ENCODE measurements at places on chromosomes 11 and 22.

- no peak for DNase-seq
Measured at GRCh38 chr11:88704485-88704884, 361.3 kb downstream of the GRM5 start.

DNA sequence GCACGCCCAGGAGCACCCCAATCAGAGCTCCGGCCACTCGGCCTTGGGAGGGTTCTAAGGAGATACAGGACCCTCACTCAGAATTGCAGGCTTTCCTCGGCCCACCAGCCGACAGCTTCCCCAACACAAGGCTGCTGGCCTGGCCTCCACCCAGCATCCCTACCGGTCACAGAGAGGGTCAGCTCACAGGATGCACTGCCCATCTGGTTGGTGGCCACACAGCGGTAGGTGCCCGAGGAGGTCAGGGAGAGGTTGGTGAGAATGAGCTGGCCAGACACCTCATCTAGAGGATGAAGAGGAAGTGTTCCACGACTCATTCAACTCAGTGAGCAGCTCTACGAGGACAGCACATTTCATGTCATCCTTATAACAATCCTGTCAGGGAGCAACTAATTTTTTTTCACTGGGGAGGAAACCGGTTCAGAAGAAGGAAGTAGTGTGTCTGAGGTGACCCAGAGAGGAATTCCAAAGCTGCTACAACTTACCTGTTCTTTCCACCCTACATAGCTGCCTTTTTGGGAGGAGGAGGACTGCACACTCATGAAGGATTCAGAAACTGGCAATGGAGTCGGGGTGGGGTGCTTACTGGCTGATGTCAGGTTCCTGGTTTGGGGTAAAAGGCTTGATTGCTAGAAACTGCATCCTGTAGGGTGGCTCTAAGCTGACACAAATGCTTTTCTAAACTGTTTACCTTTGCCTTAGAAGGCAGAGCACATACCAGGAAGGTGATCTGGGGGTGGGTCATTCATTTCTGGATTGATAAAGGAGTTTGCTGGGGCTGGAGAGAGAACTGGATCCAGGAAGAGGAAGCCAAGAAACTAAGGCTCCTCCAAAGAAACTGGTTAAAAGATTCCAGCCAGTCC is 3.3 kb downstream of the VSIG2 start:
- no peak for DNase-seq

DNA sequence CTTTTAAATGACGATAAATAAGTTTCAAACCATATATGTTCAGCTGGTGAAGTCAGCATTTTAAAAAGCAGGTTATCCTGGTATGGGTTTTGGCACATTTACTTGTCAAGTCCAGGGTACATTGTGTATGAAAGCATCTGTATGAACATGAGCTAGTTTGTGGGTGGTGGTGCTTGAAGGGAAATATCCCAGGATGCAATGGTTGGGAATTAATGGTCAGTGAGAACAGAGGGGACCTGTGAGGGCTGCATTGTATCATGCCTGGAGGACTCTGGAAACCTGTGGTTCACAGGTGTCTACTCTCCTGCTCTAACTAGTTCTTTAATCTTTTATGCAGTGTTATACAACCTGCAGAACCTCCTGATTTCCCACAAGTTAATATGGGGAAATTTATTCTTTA is 5.8 kb downstream of the DEPDC7 start:
- DNase-seq, result no peak

GRCh38 chr11:128843198-128843785 is 23.8 kb downstream of the KCNJ1 start:
- no peak for DNase-seq

DNA sequence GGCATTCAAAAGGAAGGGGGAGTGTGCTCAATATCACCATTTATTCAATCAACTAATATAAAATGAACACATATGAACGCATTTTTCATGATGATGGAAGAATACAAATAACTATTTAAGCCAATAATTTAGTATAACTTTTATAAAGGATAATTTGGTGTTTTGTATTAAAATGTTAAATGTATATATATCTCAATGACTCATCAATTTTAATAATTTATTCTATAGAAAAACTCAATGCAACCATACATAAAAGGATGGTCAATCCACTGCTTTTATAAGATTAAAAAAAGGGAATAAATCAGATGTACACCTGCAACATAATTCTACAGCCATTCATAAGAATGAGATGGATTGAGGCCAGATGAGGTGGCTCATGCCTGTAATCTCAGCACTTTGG is 50.6 kb downstream of the PICALM start:
- DNase-seq, result no peak

DNA sequence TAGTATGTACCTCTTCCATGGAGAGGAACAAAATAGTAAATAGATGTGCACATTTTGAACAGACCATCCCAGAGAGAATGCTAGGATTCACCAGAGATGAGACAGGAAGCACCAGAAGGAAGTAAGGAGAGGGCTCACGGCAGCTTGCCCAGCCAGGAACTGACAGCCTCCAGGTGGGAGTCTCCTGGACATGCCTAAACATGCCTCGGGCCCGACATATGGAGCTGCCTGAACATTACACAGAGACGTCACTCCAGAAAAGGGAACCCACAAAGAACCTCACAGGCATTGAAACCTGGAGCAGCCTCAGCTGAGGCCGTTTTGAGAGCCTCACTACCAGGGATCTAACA is 67.4 kb downstream of the BRD1 start:
- DNase-seq, result no peak

DNA sequence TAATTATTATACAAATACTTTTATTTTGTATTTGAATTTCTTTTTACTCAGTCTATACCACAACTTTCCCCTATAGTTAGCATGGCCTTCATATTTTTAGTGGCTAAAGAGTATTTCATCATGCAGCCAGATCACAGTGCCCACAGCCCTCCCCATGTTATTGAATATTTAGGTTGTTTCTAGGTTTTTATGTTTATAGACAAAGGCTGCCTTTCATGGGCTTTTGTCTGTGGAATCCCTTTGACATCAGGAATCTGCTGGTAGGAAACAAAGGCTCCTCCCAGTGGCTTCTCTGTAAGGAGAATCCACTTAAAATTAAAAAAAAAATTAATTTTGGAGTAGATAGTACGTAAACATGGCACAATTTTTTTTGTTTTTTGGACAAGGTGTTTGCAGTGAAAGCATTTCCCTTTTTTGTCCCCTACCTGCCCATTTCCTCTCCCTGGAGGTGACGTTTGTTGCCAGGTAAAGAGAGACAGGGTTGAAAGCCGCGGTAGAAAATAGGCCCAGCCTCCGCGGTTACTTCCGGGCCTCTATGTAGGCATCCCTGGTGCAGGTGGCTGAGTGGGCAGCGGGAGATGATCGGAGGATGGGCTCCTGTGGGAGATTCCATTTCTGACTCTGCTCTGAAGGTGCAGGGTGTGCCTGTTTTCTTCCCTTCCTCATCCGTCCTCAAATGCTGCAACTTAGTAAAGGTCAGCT is 82.2 kb upstream of the OR4B1 start:
- no peak for DNase-seq

DNA sequence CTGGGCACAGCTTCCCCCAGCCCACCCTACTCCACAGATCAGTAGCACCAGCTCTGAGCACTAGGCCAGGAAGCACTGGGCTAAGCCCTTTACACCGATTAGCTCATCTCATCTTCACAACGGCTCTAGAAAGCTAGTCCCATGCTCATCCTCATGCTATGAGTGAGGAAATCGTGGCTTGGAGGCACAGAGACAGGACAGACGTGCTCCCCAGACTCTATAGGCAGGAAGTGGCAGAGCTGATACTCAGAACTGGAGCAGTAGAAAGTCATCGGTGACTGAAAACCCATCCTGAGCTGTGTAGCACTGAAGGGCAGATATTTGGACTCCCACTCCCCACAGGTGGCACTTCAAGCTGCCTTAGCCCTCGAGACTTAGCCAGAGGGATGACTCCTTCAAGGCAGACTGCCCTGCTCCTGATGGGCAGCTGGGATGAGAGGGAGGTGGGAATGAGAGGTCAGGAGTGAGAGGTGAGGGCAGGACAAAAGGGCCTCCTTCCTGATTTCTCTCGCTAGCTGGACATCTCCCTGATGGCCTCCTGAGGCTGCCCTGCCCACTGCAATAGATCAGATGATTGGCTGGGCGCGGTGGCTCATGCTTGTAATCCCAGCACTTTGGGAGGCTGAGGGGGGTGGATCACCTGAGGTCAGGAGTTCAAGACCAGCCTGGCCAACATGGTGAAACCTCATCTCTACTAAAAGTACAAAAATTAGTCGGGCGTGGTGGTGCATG is 9.7 kb downstream of the CD5 start:
- DNase-seq, result no peak

GRCh38 chr11:120522021-120522420 is 10.5 kb downstream of the GRIK4 start:
- DNase-seq, result no peak

DNA sequence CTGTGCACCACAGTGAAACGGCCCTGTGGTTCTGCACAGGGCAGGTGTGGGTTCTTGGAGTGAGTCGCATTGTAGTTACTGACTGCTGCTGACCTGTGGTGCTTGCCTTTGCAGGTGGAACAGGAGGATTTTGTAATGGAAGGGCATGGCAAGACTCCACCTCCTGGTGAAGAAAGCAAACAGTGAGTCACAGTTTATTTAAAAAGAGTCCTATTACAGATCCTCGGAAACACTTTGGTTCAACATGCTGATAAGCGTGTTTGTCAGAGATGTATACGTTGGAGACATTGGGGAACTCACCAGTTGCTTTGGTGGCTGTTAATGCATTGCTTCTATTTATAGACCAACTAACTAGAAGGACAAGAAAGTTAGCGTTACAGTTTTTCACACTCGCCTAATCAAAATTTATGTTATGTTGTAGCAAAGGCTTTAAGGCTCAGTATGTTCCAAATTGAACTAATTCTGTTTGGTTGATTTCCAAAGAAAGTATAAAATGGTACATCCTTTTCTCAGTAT is 21.7 kb upstream of the TNRC6B start:
- no peak for DNase-seq

DNA sequence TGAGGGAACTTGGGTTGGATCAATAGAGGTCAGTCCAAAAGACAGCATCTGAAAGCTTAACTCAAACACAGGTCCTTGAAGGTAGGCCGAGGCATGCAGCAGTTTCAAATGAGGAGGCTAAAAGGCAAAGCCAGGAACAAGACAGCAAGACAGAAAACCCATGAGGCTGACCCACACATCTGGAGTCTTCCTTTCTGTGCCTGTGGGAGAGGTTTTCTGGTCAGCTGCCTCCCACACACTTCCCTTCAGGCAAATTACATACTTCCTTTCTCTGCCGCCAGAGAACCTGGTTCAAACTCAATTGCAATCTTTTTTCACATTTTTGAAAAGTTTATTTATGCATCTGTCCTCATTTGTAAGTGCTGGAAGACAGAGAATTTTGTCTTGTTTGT is 29.8 kb upstream of the CRTAM start:
- DNase-seq, result no peak

- no peak for DNase-seq
Measured at GRCh38 chr22:21702094-21702493, 33.5 kb downstream of the YPEL1 start.

DNA sequence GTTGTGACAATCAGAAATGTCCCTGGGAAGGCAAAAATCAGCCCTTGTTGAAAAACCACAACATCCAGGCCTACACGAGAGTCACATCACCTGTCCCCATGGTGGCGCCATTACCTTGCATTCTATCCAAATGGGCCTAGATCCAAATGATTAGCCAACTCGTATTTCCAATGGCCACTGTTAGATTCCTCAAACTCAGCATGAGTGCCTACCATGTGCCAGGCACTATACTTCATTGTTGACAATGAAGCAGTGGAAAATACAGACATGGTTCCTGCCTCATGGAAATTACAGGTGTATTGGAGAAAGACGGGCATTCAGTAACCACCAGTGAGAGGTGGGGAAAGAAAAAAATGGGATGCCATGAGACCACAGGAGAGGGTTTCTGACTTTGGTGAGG is 29.8 kb upstream of the CREB3L1 start:
- no peak for DNase-seq

GRCh38 chr11:85539740-85540139 is 87.4 kb downstream of the DLG2 start:
- no peak for DNase-seq

DNA sequence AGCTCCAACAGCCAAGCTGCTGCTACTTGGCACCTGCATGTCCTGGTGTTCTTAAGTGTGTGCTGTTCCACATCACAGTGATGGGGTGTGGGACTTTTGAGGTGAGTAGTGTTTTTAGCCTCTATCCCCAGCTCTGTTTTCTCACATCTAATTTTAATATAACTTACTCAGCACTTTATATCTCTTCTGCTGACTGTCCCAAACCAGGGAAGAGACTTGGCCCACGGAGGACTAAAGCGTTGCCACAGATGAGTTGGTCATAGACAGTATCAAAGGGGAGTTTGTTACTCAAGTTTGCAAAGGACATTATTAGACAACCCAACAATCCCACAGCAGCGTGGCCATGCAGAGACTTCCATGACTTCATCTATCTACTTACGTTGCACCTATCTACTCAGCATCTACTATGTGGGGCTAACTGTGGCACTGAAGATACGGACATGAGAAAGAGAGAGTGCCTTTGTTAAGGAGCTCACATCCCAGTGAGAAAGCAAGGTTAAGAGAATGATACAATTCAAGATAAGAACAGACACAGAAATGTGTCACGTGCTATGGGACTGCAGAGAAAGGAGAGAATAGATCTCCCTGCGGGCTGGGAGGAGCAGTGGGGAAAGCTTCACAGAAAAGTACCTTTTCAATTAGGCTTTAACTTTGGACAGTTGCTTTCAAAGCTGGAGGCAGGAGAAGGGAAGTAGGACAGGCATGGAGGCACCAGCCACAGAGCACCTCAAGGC is 82.4 kb downstream of the ME3 start:
- no peak for DNase-seq

- DNase-seq, result no peak
Measured at GRCh38 chr22:35981900-35982299, 46.7 kb downstream of the RBFOX2 start.

GRCh38 chr22:44317123-44317444 is 4.3 kb upstream of the SHISAL1 start:
- no peak for DNase-seq

GRCh38 chr22:23226497-23226850 is 46.2 kb downstream of the BCR start:
- DNase-seq, result no peak

DNA sequence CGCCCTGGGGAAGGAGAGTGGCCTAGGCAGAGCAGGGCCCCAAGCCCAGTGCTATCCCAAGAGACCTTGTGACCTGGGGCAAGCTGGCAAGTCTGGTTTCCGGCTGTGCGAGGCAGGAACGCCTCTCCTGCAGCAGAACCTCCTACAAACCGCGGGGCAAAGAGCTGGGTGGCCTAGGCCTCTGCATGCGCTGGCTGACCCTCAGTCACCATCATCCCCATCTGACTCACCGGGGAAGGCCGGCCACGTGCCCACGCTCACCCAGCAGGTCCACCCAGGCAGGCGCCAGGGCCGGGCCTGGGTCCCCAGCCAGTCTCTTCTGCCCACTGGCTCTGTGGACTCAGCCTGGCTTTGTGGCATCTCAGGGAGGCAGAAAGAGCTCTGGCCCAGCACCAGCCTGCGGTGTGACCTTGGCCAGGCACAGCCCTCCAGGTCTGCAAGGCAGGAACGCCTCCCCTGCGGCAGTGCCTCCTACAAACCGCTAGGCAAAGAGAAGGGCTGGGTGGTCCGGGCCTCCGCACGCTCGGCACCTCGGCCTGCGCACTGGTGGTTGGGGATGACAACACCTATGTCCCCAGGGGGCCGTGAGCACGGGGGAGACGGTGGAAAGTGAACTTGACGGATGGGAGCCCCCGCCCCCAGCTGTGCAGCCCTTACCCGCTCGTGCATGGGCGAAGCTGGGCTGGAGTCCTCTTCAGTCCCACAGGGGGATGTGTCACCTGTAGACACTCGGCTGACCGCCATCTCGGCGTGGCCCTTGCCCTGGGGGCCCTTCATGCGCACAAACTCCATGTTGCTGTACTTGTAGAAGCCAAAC is 38.2 kb downstream of the KIAA0930 start:
- no peak for DNase-seq
